ENCODE measurements at places on chromosomes 6 and 20.

GRCh38 chr6:7145885-7146828 lies 38.4 kb downstream of the RREB1 start:
- no peak for DNase-seq

GRCh38 chr20:15645816-15646215 lies 927.4 kb downstream of the KIF16B start:
- no peak for DNase-seq

DNA sequence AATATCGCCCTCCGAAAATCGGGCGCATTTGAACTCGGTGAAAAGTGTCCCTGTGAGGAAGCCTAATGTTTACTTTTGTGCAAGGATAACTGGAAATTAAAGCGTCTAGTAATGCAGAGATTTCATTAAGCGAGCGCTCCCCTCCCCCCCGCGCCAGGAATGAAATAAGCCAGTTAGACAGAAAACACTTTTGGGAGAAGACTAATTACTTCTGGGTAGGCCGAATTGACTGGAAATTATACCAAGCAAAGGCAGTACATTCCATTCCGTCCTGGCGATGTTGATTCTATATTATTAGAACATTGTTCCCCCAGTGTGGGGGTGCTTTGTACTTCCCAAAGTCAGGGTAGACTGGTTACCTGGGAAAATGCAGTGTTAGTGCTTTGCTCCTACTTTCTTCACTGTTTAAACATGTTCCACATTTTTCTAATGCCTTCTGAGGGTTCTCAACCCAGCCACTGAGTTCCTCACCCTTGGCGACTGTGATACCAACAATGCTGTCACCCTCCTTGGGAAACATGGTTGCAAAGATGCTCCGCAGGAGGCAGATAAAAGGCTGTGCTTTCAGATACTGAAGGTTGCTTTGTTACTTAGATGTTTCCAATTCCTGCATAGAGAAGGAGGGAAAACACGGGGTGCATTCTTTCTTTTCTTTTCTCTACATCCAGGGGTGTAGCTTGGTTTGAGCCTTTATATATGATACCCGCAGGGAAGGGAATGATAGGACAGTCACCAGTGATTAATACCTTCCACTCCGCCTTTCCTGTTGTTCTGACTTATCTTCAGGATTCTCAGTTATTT lies 2.6 kb downstream of the GJA1 start:
- DNase-seq, result no peak

DNA sequence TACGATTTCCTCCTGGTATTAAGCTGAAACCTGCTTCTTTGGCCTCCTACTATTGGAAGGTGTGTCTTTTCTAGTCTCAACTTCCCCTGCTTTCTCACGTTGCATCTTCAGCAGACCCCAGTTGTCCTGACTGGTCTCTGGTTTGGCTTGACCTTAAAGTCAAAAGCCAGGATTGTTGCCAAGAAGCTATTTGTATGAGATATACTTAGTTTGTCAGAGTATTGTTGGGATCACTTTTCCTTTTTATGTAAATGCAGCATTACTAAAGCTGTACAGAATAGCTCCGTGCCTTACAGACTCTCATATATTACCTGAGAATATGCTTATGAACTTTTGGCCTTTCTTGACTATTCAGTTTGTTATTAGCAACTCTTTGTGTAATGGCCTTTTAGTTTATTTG lies 61.1 kb downstream of the TSPYL4 start:
- DNase-seq, result no peak

DNA sequence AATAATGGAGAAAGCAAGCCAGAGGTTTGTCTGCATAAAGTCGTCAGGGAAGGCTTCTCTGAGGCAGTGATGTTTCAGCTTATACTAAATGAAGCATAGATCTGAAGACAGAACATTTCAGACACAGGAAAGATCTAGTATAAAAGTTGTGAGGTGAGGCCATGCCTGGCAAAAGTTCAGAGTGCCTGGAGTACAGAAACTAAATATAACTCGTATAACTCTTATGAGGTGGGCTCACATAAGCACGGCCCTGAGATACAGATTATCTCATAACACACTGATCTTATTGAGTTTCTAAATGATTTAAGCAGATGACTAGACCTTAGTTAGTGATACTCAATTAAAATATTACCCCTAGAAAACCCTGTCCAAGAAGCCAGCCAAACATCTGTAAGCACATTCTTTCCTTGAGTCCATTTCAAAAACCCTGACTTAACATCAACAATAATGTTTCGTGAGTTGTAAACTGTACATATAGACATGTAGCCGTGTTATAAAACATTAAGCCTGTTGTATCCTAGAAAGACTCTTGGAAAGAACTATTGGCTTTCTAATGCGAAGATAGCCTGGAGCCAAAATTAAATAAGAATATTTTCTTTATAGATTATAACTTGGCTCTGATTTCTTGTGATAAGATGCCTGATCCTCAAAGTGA lies 667.6 kb downstream of the TENT5A start:
- DNase-seq, result no peak

DNA sequence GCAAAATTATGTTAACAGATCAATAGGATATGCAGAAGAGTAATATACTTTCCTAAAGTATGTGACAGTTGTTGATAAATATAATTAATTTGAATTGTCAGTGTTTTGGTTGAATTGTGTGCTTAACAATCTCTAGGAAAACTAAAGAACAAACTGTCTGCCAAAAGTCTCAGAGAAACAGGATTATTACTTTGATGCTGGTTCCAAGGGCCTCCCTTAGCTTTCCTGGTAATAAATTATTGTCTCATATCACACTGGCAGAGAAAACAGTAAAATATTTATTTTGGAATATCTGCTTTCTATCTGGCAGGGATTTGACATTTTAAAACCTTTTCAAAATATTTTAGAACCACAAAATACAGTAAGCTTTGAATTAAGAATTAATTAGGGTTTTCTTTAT lies 40.1 kb upstream of the CARMIL1 start:
- DNase-seq, result no peak

All from stimulated activated CD8-positive, alpha-beta memory T cell treated with anti-CD3 and anti-CD28 coated beads, Interleukin-2, amount 100 ng/mL, for 1 hour (primary cell).